Foreskin fibroblast (primary cell): ENCODE measurements at places on chromosomes 12 and 14.
A peak's percentile ranks its signal among the peaks of the same experiment; 100 is the strongest.

- DNase-seq, result no peak
These were observed 3.8 kb downstream of the RNF34 start for GRCh38 chr12:121403721-121404120.

DNA sequence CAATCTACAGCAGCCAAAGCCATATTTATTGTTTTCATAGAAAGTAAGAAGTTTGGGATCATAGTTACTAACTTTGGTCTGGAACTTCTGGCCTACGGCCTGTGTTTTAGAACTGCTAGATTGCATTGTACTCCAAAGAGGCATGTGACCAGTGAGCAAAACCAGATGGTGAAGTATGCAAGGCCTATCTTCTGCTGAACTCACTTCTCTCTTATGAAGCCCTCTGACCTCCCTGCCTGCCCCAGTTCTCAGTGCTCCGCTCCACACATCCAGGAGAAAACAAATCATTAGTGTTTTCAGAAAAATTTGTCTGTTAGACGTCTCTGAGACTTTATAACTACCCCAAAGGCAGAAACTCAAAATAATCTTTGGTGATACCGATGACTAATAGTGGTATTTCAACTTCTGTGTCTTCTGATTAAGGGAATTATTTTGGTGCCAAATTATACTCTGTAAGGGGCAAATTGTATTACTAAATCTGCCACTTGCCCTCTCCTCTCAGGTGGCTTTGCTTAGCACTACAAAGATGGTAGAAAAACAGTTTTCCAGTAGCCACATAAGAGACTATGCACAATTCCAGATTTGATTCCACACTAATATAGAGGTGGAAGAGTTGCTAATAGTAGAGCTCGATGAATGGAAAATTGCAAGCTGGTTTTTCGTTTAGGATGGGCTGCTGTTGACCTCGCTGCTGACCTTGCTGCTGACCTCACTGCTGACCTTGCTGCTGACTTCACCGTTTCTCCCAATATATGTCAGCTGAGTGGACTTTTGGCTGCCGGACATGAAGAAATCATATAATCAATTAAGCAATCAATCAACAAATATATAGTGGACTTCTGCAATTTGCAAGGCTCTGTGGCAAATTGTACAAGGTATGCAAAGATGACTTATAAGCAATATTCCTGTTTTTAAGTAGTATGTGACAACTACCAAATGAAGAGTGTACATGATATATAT, 147.5 kb downstream of the KITLG start:
- DNase-seq, result peak; percentile 71

DNA sequence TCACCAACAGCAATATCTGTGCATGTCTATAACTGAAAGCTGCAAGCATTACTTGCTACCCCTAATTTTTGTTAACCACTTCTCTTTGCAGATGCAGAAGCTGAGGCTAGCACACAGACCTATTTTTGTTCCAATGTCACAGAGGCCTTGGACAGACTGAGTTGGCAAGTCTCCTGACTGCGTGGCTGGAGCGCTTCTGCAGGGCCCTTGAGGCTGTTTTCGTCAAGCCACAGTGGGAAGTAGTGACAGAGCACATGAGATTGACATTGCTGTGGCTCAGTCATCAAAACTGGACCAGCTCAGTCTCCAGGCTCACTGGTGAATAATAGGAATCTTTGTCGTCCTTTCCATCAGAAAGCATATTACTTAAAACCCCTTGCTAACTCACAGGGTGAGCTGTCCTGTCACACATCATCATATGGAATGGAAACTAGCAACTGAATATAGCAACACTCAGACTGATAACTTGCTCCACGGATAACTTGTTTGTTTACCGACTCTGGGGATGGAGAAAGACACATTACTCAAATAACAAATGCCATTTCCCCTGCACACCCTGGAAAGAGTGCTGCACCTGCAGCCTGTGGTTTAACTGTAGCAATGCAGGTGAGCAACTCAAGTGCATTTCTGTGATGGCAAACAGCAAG, 43.6 kb upstream of the DDX11 start:
- DNase-seq, result no peak

DNA sequence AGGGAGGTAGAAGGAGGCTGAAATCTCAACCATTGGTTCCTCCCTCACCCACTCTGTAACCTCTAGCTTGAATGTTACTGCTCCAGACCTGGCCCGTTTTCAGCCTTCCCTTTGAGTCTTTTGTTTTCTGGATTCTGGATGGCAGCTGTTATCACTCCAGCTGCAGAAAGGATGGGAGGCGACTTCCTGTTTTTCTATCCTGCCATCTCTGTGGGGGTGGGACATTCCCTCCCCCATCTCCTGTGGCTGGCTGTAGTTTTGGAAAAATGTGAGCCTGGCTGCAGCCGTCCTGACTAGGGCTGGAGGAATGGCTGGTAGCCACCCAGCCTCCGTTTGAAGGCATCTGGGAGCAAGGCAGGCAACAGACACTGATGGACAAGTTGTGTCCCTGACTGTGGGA, 2.9 kb upstream of the PPFIBP1 start:
- peak; percentile 61 for DNase-seq

- peak; percentile 83 for DNase-seq
These were observed 86.9 kb downstream of the RIN3 start for GRCh38 chr14:92600318-92601053.

- DNase-seq, result no peak
These were observed 112.7 kb downstream of the METTL25 start for GRCh38 chr12:82470906-82471512.

DNA sequence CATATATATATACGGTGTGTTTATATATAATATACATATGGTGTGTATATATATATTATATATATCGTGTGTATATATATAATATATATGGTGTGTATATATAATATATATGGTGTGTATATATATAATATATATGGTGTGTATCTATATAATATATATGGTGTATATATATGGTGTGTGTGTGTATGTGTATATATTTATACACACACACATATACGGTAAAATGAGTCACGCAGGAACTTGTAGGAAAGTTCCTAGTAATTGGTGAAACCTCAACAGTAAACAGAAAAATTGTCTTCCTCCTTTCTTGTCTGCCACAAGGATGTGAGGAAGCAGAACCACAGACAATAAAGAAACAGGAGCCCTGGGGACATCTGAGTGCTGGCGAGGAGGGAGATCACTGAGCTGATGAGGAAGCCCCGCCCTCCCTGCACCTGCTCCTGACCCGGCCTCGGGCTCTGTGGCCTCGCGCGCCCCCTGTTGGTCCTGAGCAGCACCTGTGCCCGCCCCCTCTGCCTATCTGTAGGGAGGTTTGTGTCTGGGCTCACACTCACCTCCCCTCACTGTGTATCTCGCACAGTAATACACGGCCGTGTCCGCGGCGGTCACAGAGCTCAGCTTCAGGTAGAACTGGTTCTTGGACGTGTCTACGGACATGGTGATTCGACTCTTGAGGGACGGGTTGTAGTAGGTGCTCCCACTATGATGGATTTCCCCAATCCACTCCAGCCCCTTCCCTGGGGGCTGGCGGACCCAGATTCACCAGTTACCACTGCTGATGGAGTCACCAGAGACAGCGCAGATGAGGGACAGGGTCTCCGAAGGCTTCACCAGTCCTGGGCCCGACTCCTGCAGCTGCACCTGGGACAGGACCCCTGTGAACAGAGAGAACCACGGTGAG, 1079.4 kb downstream of the TMEM121 start:
- no peak for DNase-seq

- peak; percentile 57 for DNase-seq
These were observed 610 bp downstream of the VSIG10 start for GRCh38 chr12:118103201-118103600.

DNA sequence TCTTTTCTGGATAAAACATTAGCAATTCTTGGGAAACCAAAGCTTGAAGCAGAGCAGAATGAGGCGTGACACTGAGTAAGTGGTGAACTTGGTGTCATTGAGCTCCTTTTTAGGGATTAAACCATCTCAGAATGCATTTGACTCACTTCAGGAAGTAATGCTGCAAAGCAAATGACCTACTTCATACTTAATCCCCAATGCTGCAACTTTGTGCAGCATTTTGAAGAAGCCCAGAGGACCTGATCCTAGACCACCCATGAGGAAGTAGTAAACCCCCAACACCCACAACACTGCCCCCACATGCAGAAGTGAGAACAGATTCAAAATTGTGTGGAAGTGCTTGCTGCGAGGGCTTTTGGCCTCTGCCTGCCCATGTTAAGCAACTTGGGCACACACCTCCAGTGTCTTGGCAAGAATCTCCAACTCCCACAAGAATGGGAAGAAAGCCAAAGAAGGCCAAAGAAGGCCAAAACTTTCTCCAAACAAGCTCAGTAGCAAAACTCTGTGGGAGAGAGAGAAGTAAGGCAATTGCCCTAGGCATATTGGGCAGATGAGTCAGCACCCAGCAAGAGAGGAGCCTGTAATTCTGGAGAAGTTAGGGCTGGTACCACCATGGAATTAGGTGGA, 69.2 kb upstream of the ETV6 start:
- peak; percentile 73 for DNase-seq

GRCh38 chr12:55745361-55746173, 2.6 kb downstream of the GDF11 start:
- DNase-seq, result no peak

GRCh38 chr14:41393512-41393911, 213.2 kb upstream of the LRFN5 start:
- no peak for DNase-seq

GRCh38 chr12:561908-562593, 101.2 kb downstream of the NINJ2 start:
- DNase-seq, result no peak

GRCh38 chr12:132432126-132432705, 57.7 kb upstream of the FBRSL1 start:
- DNase-seq, result no peak

DNA sequence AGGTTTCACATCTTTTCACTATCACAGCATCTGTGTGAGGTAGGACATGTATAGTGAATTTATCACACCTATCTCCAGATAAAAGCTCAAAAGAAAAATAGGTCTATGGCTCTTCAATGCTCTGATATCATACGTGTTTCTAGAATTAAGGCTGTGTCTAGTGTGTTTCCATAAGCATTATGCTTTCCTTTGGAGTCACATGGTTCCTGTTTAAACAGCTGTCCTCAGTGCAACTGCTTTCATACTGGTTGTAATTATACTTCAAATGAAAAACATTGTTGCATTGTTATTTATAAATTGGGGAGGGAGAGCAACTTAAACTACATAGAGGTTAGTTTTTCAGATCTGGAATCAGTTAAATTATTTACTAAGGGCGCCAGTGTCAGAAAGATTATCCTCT, 151.6 kb downstream of the SYT1 start:
- DNase-seq, result no peak

GRCh38 chr14:38847161-38847560, 255.9 kb downstream of the SEC23A start:
- DNase-seq, result no peak

GRCh38 chr12:93868771-93869170, 191.6 kb downstream of the CRADD start:
- no peak for DNase-seq

GRCh38 chr12:102479099-102479885, 1.1 kb downstream of the IGF1 start:
- DNase-seq, result no peak

DNA sequence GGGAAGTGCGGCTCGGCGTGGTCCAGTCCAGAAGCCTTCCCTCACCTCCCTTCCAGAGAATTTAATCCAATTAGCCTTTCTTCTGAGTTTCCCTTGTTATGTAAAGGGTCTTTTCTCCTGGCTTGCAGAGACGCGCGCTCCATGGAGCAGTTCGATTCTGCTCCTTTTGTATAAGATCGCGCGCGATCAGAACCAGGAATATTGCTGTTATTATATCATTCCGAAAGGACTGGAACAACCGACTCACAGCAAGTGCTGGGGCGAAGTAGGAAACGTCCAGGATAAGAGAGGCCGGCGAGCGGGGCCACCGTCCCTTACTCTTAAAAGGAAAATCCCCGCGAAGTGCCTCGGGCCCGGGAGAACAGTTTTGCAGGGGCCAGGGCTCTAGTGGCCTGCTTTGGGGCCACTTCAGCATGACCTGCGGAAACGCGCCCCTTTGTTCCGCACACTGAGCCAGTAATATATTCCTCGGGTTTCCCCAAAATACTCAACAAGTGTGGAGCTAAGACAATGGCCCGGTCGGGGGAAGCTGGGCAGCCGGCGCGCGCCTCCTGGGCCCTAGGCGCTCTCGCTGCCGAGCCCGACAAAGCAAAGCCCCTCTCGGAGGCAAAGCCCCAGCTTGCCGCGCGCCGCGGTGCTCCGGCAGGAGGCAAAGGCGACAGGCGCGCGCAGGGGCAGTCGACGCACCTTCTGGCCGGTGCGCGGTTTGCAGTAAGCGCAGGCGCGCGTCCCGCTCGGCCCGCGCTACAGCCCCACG, 2.9 kb downstream of the RFX4 start:
- DNase-seq, result no peak
